ENCODE measurements at places on chromosomes 6 and 20.

GRCh38 chr6:77021778-77022177, 441.5 kb downstream of the HTR1B start:
- no peak for DNase-seq

GRCh38 chr6:37142050-37142614, 27.8 kb upstream of the PIM1 start:
- DNase-seq, result no peak

- DNase-seq, result no peak
Observed at GRCh38 chr6:129592516-129593232, 117.3 kb downstream of the ARHGAP18 start.

DNA sequence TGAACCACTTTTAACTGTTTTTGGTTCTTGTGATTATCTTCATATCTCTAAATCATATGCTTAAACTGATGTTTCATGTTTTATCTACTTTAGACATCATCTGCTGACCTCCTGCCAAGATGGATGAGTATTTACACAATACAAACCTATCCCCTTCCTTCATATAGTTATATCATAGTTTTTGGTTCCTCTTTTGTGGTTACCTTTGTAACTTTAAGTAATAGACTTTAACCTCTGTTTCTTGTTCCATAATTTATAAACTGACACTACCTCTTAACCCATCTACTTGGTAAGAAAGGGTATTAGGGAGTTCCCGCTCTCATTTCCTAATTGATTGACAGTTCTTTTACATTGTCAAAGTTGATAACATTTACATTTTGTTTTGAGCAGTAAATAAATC, 11.9 kb downstream of the PCMT1 start:
- no peak for DNase-seq

DNA sequence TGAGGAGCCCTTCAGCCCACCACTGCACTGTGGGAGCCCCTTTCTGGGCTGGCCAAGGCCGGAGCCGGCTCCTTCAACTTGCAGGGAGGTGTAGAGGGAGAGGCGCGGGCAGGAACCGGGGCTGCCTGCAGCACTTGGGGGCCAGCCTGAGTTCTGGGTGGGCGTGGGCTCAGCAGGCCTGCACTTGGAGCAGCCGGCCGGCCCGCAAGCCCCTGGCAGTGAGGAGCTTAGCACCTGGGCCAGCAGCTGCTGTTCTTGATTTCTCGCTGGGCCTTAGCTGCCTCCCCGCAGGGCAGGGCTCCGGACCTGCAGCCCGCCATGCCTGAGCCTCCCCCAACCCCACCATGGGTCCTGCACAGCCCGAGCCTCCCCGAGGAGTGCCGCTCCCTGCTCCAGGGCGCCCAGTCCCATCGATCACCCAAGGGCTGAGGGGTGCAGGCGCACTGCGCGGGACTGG, 101.7 kb upstream of the ADGRB3 start:
- DNase-seq, result no peak
